ENCODE measurements at places on chromosomes 7 and 10. TPM values are rescaled to one million over a fixed set of nuclear protein-coding genes. Genes with fewer than 3 reads are reported as not detected.

- ATAC-seq, result no peak
Observed at GRCh38 chr10:121121462-121121861, 270.3 kb downstream of the WDR11 start.

ANKRD30A gene
- not detected for total RNA-seq

OR2A12 gene
- total RNA-seq, result not detected

DNA sequence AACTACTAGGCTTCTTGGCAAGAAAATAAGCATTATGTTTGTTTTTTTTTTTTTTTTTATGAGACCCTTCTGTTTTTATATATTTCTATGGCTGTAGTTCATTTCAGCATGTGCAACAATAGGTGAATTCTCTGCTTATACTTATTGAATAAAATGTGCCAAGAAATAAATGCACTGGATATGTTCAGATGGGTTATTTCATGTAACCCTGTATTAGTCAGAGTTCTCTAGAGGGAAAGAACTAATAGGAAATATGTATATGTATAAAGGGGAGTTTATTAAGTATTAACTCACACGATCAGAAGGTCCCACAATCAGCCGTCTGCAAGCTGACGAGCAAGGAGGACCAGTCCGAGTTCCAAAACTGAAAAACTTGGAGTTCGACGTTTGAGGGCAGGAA is 292.8 kb downstream of the CSTF2T start:
- no peak for ATAC-seq

GJD4 gene
- total RNA-seq, result not detected

GRCh38 chr7:99386584-99387238 is 12.2 kb downstream of the ARPC1B start:
- ATAC-seq, result no peak

ZSCAN21 gene
- total RNA-seq, result 3.7 TPM

- peak; percentile 52 for ATAC-seq
Observed at GRCh38 chr7:19117091-19117869, at the start of gene TWIST1. TSS of gene TWIST1 (minus strand) at chr7:19117636. CDS start at chr7:19117321, 315 bp downstream.

AGR2 gene
- total RNA-seq, result 7.5 TPM

GRCh38 chr10:89332123-89332633 is 4.4 kb downstream of the IFIT3 start:
- ATAC-seq, result peak; percentile 51

DNA sequence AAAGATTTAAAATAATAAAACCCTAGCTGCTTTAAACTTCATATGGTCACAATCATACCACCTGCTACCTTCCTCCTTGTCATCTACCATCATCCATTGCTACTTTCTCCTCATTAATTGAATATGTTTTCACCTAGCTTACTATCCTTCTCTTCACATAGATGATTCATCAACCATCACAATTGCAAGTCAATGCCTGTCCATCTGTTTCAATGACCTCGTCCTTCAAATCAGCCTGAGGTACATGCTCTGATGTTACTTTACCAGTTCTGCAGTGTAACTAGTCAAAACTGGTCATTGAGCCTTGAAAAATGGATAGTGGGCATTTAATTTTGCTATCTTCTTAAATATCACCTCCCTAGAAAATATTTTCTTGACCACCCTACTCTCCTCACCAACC is 164.7 kb downstream of the SEMA3E start:
- ATAC-seq, result peak; percentile 37

- ATAC-seq, result peak; percentile 28
Observed at GRCh38 chr10:21687266-21688008, 153.4 kb downstream of the MLLT10 start.

- no peak for ATAC-seq
Observed at GRCh38 chr10:66552331-66552730, 373.5 kb upstream of the LRRTM3 start.

DNA sequence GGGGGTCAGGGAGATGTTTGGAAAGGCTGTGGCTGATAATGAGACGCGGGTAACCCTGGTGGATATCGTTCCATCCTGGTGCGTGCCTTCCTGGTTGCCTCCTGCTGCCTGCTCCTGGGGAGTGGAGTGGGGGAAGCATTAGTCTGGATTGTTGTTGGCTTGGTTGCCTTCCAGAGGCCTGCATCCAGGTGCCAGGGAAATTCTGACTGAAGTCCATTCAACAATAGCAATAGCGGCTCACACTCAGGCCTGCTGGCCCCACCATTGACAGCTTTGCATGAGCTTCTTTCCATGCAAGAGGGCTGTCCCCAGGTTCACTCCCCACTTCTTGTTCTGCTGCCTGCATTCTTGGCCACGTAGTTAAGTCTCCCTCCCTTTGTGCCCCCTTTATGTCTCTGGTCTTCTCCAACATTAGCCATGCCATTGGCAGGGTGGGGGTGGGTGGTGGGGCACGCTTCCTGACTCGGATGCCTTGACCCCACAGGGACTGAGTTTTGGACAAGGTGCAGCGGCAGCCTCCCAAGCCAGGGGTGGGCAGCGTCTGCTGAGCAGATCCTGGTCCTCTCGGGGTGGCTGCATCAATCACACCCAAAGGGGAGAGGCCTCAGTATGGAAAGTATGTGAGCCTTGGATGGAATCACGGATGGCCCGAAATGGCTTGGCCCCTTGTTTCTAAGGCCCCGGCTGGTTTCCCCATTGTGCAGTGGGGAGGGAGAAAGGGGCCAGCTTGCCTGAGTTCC is 150.2 kb downstream of the GRK5 start:
- ATAC-seq, result no peak

DNA sequence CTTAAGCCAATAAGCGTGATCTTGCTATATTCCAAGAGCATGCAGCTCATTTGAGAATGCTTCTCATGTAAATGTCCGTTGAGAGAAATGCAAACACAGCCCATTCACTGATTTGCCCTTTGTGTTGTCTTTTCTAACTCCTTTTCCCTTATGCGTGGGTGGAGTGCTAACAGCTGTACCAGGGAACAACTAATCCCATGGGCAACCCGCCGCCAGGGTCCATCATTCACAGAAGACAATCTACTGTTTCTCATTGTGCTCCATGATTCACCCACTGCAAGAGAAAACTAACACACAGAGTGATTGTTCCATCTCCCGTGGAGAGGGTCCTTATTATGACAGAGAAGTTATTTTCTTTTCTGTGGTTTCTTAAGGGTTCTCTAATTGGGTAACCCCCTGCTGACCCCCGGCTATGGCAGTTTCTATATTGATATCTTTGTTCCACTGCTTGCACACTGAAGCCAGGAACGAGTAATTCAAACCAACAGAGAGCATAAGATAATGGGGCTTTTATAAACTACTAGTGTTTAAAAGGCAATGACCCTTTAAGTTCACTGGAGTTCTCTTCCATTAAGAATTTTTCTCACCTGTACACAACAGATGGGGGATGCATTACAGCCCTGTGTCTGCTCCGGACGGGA is 298.7 kb downstream of the BAMBI start:
- peak; percentile 29 for ATAC-seq

- ATAC-seq, result no peak
Observed at GRCh38 chr10:49055221-49055849, 60.0 kb downstream of the VSTM4 start.

WIPF3 gene
- total RNA-seq, result 1.2 TPM

DNA sequence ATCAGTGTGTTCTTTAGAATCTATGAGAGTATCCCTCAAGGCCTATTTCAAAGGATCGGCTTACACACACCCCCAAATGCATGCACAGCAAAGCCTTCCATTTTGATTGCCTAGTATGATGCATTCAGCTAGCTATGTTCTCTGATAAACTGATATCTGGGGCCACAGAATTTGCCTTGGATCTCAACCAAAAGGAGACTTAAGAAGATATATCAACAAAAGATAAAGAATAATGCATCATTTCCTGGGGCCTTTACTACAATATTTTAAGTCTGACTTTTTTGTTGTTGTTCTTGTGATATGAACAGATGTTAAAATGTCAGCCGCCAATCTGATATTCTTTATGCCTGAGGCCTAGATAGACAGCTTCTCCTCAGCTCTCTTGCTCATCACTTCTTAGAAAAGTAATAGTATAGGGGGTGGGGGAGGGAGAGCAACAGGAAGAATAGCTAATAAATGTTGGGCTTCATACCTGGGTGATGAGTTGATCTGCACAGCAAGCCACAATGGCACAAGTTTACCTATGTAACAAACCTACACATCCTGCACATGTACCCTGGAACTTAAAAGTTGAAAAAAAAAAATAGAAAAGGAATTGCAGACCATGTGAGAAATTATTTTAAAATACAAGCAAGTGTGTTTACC is 792.9 kb upstream of the GHITM start:
- no peak for ATAC-seq

DNA sequence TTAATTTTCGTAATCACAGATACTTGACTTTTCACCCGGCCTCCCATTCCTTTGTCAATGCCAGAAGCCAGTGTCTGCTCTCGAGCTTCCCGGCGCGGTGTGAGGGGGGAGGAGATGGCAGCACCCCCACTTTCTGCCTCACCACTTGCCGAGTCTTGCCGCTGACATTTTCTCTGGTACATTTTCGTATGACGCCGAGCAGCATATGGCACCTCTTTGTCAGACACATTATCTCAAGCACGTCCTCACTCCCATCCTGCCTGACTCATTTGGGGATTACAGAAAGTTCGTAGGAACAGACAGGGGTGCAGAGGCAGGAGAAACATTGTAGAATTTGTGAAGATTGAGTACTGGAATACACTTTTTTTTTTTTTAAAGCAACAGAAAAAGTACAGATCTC is 60.8 kb upstream of the SORCS3 start:
- ATAC-seq, result no peak

DNA sequence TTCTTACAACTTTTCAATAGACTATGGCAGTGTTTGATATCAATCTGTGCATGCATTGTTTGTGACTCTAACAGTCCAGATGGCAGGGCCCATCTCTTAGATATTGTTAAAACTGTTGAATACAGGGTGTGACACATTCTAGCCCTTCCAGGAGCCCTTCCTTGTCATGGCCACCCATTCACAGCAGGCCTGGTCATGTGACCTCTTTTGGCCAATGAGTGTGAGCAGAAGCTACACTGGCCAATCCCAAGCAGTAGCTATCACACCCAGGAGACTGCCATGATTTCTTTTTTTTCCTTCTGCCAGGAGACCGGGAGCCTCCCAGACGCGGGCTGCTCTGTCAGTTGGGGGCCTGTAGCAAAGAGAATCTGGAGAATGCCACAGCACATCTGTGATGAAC is 655.4 kb upstream of the MKI67 start:
- ATAC-seq, result no peak

Measured in esophagus mucosa (tissue), 1 donor.